ENCODE measurements at places on chromosomes 1 and 21. TPM values are rescaled to one million over a fixed set of nuclear protein-coding genes. Genes with fewer than 3 reads are reported as not detected.
A peak's percentile ranks its signal among the peaks of the same experiment; 100 is the strongest.

DNA sequence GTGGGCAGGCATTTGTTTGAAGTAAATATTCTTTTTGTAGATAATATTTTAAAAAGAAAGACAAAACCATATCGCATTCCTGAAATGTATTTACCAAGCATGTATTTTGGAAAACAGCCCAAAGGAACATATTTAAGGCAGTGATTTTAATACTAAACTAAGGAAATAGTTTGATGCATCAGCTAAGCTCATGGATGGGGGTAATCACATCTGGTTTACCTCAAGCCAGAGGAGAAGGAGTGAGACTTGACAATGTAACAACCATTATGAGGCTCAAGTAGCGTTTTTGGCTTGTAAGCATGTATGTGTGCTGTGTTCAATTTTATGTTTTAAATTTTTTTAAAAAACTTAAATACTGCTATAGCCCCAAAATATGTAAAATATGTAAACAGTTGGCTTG, 390.5 kb downstream of the DISC1 start:
- DNase-seq: no peak

- no peak for DNase-seq
These were observed 116.3 kb downstream of the SLC30A10 start for GRCh38 chr1:219812086-219812485.

GRCh38 chr1:98637316-98637715, 24.2 kb upstream of the SNX7 start:
- DNase-seq: no peak

GRCh38 chr21:21712748-21713520, 714.7 kb downstream of the NCAM2 start:
- DNase-seq: no peak

DNA sequence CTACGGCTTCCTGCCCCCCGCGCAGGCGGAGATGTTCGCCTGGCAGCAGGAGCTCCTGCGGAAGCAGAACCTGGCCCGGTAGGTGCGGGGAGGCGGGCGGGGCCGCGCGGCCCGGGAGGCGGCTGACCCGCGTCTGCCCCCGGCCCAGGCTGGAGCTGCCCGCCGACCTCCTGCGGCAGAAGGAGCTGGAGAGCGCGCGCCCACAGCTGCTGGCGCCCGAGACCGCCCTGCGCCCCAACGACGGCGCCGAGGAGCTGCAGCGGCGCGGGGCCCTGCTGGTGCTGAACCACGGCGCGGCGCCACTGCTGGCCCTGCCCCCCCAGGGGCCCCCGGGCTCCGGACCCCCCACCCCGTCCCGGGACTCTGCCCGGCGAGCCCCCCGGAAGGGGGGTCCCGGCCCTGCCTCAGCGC, 16.6 kb downstream of the NOC2L start:
- no peak for DNase-seq

GRCh38 chr1:11054666-11055065, 5.2 kb downstream of the SRM start:
- DNase-seq: peak; percentile 35

GRCh38 chr1:15937706-15938168, 38.2 kb downstream of the ZBTB17 start:
- no peak for DNase-seq

GRCh38 chr1:29469457-29469856, 233.1 kb downstream of the PTPRU start:
- no peak for DNase-seq

DNA sequence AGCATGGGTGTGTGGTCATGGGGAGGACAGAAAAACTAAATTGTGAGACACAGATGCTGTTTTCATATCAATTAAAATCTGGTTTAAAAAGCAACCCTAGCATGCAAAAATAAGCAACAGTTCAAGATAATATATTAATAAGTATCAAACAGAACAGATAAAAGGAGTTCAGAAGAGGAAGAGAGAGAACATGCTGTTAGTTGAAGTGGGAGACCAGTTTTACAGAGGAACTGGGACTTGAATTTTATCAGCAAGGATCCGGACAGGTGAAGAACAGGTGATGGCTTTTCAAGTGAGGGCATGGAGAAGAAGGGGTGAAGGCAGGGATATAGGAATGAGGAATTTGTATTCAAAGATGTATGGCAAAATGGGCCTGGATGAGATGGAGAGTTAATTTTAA, 75.9 kb downstream of the PRRX1 start:
- no peak for DNase-seq

DNA sequence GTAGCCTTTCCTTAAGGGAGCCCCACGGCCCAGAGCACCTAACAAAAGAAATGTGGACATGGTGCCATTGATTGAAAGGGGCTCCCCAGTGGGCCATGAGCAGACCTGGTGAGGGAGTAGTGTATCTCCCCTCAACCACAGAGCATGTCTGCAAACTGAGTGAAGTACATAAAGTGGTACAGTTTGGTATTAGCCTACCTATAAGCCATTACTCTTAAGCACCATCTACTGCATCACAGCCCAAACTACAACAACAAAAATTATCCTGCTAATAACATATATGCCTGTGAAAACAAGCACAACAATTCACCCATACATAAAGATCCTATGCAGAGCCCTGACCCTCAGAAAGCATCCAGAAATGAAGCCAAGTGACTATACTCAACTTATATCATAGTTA, 407.8 kb downstream of the PTPRC start:
- DNase-seq: no peak

DNA sequence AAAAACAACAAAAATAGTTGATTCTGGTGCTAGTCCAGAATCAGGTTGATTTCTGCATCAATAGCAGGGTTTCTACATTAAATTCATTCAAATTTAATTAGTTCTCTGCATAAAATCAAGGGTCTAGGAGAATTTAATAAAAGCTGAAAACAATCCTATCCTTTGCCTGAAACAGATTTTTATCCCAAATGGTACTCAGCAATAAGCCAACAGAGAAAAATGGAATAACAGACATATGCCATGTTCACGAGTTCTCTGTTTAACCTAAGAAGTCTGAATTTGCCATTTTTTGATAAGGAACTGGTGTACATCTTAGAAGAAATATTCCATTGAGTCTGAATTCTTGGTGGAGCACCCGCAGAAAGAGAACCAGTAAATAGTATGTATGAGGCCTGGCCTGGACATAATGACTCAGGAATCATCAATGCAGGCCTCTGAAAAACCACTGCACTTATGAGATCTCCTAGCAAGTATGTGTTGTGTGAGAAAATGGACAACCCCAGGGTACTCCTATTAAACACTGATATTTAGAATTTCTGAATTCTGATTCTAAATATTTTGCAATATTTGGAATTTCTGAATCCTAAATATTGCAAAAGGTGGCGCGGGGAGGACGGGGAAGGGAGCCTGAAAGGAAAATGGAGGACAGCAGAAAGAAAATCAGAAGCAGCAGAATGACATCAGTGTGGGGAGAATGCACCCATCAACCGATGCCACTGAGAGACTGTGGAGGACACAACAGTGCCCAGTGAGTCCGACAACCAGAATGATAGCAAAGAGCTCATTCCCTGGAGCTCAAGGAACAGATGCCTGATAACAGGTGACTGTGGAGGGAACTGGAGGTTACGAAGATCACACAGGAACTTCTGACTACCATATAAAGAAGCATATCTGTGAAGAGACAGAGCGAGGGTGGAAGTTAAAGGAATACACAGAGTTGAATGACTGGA, 97.6 kb downstream of the APP start:
- no peak for DNase-seq

GRCh38 chr1:154213274-154213673, 7.1 kb upstream of the CFAP141 start:
- no peak for DNase-seq

- no peak for DNase-seq
These were observed 304.7 kb upstream of the PTBP2 start for GRCh38 chr1:96416701-96417444.

DNA sequence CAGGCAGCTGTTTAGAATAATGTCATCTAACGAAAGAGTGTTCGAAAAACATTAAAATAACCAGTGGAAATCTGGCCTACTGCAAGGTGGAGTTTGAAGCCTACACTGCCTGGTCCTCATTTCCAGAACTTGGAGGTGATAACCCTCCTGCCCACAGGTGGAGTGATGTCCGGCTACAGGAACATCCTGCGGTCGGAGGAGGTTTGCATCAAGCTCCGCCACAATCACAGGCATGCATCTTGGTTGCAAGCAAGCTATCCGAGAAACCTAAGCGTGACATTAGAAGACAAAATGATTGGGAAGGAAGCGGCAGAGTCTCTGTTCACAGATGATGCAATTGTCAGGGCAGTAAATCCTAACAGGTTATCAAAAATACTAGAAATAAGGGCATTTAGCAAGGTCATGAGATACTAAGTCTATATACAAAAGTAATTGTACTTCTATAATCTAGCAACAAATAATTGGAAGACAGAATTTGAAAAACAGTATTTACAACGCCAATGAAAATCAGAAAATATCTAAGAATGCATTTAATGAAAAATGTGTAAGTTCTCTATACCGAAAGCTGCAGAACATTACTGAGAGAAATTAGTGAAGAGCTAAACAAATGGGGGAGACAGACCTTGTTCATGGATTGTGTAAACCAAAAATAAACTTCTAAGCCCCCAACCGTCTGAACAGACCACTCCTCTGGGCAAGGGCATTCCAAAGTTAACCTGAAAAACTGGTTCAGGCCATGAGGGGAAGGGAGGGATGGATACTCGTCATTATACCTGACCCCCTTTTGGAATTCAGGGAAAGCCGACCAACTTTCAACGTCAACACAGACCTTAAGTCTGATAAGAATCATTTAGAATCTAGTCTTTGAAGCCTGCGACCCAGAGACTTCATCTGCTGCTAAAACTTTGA, 4.7 kb upstream of the SLC19A1 start:
- peak; percentile 18 for DNase-seq

DNA sequence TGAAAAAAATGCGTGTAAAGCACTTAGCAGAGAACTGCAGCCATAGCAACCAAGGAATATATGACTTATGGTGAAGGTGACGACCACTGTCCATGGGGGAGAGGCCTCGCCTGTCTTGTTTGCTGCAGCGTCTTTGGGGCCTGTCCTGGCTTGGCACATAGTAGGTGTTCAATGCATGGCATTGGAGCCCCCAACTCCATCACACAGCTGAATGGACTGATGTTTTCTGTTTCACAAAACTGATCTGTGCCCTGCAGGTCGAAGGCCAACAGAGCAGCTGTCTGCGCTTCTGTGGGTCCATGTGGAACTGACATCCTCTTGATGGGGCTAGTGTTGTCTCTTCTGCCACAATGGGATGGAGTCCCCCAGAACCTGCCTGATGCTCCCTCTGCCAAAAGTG, 296.0 kb downstream of the PTPRU start:
- no peak for DNase-seq

GRCh38 chr1:45730075-45730779, 20.2 kb downstream of the IPP start:
- DNase-seq: peak; percentile 63

DNA sequence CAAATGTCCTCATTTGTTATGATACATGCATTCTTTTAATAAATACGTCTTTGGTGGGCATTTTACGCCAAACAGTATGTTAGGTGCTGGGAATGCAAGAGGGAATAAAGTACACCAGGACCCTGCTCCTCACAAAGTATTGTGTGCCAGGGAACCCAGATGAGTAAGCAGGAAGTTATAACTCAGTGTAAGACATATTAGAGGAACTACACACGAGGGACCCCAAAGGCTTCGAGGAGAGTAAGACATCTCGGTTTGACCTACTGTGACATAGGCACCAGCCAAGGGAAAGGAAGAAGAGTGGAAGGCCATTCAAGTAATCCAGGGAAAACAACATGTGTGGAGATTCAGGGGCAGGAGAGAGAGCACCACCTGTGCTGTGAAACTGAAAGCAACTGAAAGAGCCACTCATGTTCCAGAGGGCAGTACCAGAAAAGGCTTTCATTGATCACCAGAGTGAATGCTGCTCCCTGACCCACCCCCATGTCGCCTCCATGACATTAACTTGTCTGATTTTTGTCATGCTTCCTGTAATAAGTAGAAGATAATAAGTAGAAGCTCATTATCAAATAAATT, 542.5 kb upstream of the PKN2 start:
- DNase-seq: no peak

DNA sequence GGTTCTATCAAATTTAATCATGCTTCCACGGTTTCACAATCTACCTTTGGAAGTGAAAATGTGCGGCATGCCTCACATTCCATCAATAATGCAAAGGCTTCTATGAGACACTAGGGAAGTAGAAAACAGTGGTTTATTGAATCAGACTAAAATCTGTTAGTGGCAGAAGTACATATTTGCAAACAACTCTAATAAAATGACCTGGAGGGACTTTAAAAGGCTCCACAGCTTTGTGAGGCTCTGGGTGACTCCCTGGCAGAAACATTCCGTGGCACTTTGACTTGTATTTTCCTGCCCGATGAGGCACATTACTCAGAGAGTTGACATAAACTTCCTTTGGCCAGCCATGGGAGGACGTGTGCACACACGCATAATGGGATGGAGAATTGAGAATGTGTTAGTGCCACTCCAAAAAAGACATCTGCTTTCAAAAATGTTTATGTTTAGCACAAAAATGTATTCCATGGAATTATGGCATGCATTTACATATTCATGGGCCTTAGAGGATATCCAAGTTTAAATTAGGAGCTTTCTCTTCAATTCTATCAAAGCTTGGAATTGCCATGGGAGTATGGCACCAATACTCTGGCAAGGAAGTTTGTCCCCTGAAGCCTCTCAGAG, 60.0 kb upstream of the SSX2IP start:
- DNase-seq: no peak

DNA sequence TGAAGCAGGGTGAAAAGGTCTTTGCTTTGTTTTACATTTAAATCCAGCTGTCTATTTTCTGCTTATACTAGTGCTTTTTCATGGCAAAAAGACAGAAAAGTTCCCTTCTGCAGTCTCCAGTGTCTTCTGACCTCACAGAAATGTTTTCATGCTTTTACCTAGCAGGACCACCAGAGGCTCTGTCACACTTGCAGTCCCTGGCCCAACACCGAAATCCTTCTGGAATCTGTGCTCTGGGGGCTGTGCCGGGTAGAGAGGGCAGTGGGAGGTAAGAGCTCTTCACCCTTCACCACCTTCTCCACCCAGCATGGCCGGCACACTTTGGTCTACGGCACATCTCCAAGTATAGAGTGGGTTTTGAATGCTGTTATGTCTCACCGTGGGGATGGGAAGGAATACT, 20.8 kb downstream of the GNAT2 start:
- no peak for DNase-seq

- DNase-seq: no peak
These were observed 22.0 kb downstream of the TSPAN2 start for GRCh38 chr1:115067161-115067859.

FAM167B gene
- total RNA-seq: 21.9 TPM

NPHS2 gene
- not detected for total RNA-seq

TCHH gene
- total RNA-seq: 0.15 TPM

LRRC7 gene
- not detected for total RNA-seq

SUSD4 gene
- total RNA-seq: 3.7 TPM

S100A14 gene
- total RNA-seq: 138 TPM

LMOD1 gene
- total RNA-seq: 24.2 TPM

RHBG gene
- total RNA-seq: not detected

NCMAP gene
- total RNA-seq: 9.2 TPM

GIPC2 gene
- 2.9 TPM for total RNA-seq

UBL4B gene
- total RNA-seq: not detected

Data from lower lobe of right lung (tissue), 2 donors.